ENCODE measurements at places on chromosomes 12 and 14. TPM values are rescaled to one million over a fixed set of nuclear protein-coding genes. Genes with fewer than 3 reads are reported as not detected.

- H3K36me3 ChIP-seq, result no peaks in the 10 kb centered on the region
- DNase-seq, result no peak
- H3K27ac ChIP-seq, result no peak overlapping the region
- no peaks in the 10 kb centered on the region for H3K4me1 ChIP-seq
- no peaks in the 10 kb centered on the region for H3K27me3 ChIP-seq
These were observed 236.5 kb downstream of the GXYLT1 start for GRCh38 chr12:41908206-41908605.

DNA sequence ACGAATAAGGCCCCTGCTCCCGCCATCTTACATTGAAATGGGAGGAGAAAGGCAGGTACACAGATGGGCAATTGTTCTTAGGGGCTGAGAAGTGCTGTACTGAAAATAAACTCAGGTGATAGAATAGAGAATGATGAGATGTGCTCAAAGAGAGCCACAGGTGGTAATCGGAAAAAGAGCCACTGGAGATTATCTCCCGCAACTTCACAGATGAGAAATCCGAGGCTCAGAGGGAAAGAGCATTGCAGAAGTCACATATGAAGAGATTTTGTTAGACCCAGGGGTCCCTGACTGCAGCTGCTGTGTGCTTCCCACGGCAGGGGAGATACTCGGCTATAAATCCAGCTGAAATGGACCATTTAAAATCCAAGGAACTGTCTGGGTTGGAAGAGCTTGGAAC lies 73.7 kb downstream of the PRIMA1 start:
- DNase-seq, result no peak
- H3K27ac ChIP-seq, result no peak overlapping the region
- H3K36me3 ChIP-seq, result no peaks in the 10 kb centered on the region
- H3K27me3 ChIP-seq, result no peaks in the 10 kb centered on the region

DNA sequence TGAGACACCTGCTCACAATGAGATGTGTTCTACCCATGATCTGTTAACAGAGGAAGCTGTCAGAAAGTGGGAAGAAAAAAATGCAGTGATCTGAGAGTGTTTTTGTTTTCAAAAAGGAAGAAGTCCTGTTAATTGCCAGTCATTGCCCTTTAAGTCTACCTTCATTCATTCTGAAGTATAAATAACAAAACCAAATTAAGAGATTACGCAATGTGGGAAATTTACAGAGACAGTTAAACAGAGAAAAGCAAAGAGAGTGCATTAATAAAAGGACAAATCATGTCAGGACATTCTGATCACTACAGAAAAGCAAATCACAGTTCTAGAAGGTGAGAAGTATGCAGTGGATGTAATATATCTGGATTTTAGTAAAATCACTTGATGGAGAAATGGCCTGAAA lies 154.2 kb downstream of the NRXN3 start:
- no peaks in the 10 kb centered on the region for H3K4me1 ChIP-seq
- H3K27ac ChIP-seq, result no peak overlapping the region
- no peak for DNase-seq
- no peak overlapping the region for H3K4me3 ChIP-seq

GRCh38 chr12:62673028-62673815 lies 206.6 kb downstream of the MON2 start:
- DNase-seq, result no peak
- no peaks in the 10 kb centered on the region for H3K36me3 ChIP-seq
- H3K4me1 ChIP-seq, result no peaks in the 10 kb centered on the region

The MYH6 gene
- 0.83 TPM for total RNA-seq

The SALL2 gene
- total RNA-seq, result 0.67 TPM

Data from right lobe of liver (tissue), 6 donors.